ENCODE measurements at places on chromosomes 3 and 15.

DNA sequence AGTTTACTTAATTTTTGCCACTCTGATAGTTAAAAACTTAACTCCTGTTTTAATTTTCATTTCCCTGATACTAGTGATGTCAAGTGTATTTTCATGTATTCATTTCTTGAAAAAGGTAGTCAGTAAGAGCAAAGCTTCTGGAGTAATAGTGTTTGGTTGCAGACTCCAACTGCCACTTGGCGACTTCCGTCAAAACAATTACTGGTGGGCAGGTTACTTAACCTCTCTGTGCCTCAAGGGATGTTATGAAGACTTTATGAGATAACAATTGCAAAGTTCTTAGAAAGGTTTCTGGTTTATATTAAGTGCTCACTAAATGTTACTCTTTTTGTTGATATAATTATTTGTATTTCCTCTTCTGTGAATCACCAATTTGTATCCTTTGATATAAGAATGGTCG is 129.7 kb downstream of the NFKBIZ start:
- DNase-seq, result no peak

GRCh38 chr3:122502139-122502538 is 12.6 kb downstream of the KPNA1 start:
- no peak for DNase-seq

DNA sequence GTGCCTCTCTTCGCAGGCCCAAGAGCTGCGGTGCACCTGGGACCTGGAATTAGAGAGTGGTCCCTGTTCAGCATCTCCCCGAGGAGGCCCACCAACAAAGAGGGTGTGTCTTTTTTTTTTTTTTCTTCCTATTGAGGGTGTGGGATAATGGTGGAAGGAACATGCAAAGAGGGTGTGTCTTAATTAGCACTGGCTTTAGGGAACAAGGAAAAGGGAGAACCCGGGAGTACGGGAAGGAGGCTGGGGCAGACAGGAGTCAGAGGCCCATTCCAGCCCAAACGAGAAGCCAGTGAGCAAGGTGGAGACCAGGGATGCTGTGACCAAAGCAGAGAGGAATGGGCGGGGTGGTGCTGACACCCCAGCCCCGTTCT is 429 bp upstream of the LOXL1 start:
- DNase-seq, result no peak

DNA sequence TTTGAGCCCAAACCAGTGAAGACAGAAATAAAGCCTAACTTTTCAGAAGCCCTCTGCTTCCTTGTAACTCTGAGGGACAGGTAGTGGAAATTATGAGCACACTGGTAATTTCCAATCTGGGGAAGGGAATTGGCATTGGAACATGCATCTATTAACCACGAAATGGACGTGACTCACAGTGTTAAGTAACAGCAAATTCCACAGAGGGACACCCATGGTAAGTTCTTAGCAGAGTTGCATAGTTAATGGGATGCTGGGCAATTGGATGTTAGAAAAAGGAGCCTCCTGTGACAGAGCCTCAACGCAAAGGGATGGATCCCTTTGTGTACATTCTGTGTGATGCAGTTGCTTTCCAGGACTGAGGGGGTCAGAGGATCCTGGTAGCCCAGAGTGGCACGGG is 168.6 kb downstream of the SEMA6D start:
- no peak for DNase-seq

DNA sequence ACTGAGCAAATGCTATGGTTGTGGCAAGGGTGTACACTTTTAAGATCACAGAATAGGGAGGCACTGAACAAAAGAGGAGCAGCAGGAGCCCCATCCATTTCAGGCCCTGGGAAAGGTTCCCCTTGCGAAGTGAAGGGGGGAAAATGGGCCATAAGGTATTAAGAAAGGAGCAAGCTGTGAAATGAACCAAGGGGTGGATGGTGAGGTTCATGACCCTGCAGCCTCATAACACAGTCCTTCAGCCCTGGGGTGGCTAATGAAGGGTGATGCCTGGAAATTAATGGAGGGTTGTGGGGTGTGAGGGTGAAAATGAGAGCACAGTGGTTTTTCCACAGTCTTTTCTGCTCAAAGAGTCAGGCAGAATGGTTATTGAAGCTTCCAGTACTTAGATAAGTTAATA is 150.1 kb downstream of the PDZRN3 start:
- no peak for DNase-seq
